ENCODE measurements at places on chromosomes 5 and 9.
A peak's percentile ranks its signal among the peaks of the same experiment; 100 is the strongest.

DNA sequence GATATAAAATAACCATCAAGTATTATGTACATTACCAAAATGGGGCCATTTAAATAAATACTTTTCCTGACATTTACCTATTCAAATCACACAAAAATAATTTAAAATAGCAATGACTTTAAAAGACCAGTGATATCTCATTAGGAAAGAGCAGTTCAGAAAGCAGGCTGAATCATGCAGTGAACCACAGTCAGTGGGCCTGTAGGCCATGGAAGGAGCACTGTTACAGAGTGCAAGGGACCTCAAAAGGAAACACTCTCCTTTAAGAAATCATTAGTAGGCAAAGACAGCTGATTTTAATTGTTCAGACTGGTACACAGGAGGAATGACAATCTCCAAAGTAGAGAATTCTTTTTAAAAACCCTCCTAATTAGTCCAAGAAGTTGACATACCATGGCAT lies 283.5 kb upstream of the EFNA5 start:
- DNase-seq: no peak

DNA sequence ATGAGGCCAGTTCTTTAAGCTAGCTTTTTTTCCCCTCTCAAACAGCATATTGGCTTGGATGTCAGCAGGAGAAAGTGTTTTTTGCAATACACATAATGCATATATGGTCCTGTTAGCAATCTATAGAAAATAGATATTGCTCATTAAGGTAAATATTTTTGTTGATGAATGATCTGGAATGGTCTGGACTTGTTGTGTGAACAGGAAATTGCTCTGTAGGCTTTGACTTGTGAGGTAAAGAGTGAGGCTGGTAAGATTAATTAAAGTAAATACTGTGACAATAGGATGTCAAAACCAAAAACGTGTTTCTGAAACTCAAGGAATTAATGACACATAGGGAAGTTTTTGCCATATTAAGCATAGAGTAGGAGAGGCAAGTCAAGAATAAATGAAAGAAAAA lies 176.0 kb downstream of the TRIO start:
- no peak for DNase-seq

- DNase-seq: no peak
These were observed 94.7 kb downstream of the RICTOR start for GRCh38 chr5:38979535-38979934.

GRCh38 chr9:95864852-95865580 lies 10.5 kb upstream of the ERCC6L2 start:
- DNase-seq: no peak

DNA sequence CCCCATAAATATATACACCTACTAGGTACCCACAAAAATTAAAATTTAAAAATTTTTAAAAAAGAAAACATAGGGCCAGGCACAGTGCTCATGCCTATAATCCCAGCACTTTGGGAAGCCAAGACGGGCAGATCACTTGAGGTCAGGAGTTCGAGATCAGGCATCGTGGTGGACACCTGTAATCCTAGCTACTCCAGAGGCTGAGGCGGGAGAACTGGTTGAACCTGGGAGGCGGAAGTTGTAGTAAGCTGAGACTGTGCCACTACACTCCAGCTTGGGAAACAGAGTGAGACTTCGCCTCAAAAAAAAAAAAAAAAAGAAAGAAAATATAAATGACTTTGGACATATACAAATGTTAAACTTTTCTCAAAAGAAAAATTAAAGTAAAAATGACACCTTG lies 33.3 kb upstream of the RNF38 start:
- no peak for DNase-seq

DNA sequence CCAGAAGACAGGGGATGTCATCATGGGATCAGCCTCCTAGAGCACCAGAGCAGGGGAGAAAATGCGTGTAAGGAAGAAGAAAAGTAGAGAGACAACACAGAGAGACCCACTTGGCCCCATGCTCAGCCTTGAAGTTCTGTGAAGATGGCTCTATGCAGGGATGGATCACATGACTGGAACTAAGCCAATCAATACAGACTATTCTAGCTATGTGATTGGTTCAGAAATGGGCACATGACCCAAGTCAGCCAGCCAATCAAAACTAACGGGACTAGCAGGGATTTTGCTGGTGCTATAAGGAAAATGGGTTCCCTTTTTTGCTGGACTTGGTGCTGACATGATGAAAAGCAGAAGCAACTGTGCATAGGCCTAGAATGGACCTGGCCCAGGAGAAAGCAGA lies 173.0 kb upstream of the TBC1D2 start:
- DNase-seq: no peak

DNA sequence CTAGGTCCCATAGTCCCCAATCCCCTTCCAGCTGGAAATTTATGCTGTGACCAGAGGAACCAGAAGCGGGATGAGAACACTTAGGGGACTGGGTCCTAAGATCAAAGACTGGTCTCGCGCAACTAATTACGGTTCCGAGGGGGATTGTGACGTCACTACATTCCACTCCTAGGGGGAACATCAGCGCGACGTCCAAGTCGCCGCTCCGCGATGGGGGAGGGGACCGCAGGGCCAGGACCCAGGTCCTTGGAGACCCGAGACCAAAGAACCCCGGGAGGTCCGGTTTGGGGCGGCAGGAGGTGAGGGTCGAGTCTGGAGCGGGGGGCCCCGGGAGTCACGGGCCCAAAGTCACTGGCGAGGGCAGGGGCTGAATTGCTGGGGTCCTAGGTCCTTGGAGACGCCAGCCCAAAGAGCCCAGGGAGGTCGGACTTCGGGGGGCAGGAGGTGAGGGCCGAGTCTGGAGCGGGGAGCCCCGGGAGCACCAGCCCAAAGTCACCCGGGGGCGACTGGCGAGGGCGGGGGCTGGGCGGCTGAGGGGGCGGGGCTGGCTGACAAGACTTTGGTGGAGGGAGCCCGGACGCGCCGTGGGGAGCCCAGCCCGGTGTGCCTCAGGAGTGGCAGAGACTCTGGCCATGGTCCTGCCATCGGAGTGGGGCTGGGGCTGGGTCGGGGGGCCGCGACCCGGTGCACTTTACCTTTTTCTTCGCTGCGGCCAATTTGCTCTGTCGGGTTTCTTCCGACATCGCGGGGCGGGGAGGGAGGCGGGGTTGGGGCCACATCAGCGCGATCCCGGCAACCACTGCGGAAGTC lies at the start of gene GOLGA2:
Gene GOLGA2, minus strand, starts transcription at position 810 of the 810 bp plus-strand sequence. Its CDS starts 31 bp downstream, at position 779.
- DNase-seq: no peak

- peak; percentile 88 for DNase-seq
These were observed 1.3 kb downstream of the EEIG1 start for GRCh38 chr9:127979333-127980059.

- DNase-seq: no peak
These were observed 23.7 kb downstream of the ACTL7A start for GRCh38 chr9:108885643-108886348.

DNA sequence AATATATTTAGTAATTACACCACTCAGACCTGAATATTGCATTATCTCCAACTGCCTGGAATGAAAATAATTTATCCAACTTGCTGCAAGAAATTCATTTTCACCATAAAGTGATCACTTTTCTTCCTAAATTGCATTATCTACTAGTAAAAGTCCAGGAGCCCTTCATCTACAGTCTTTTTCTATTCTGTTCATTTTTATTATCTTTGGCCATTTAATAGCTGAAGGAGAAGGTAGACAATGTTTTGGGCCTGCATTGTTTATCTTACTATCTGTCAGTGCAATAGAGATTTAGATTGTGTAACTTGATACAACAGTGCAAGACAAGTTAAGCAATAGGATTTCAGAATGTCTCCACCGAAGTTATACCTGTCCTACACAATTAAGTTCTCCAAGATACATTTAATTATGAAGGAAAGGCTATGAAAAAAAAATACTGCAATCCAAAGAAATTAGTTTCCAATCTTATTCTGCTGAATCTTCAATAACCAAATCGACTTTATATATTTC lies 1339.7 kb upstream of the CDH6 start:
- no peak for DNase-seq

- DNase-seq: no peak
These were observed 77.0 kb upstream of the STARD4 start for GRCh38 chr5:111589316-111589715.
